ENCODE measurements at places on chromosomes 5 and 9. TPM values are rescaled to one million over a fixed set of nuclear protein-coding genes. Genes with fewer than 3 reads are reported as not detected.

Gene C9orf50
- 0.17 TPM for total RNA-seq

Gene IL5
- total RNA-seq, result not detected

Gene CPLANE1
- total RNA-seq, result 17.7 TPM

DNA sequence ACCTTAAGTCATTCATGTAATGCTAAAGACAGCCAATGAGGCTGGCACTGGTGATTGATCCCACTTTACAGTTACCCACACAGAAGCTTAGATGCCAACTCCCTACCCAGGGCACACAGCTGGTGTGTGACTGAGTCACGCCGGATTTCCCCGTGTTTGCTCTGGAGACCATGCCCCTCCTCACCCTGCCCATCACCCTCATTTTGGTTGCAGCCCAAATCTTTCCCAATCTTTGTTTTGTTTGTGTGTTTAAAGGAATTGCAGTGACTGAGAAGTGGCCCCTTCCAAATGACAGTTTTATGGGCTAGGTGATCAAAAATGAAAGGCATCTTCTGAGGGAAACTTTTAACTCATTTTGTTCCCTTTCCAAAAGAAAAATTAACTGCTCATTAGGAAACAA is 10.9 kb downstream of the FBXL7 start:
- DNase-seq, result no peak
- H3K4me3 ChIP-seq, result no peak overlapping the region
- H3K27ac ChIP-seq, result no peak overlapping the region

- no peak overlapping the region for H3K27ac ChIP-seq
- H3K4me3 ChIP-seq, result no peak overlapping the region
Observed at GRCh38 chr9:89278997-89279739, 31.8 kb upstream of the CKS2 start.

DNA sequence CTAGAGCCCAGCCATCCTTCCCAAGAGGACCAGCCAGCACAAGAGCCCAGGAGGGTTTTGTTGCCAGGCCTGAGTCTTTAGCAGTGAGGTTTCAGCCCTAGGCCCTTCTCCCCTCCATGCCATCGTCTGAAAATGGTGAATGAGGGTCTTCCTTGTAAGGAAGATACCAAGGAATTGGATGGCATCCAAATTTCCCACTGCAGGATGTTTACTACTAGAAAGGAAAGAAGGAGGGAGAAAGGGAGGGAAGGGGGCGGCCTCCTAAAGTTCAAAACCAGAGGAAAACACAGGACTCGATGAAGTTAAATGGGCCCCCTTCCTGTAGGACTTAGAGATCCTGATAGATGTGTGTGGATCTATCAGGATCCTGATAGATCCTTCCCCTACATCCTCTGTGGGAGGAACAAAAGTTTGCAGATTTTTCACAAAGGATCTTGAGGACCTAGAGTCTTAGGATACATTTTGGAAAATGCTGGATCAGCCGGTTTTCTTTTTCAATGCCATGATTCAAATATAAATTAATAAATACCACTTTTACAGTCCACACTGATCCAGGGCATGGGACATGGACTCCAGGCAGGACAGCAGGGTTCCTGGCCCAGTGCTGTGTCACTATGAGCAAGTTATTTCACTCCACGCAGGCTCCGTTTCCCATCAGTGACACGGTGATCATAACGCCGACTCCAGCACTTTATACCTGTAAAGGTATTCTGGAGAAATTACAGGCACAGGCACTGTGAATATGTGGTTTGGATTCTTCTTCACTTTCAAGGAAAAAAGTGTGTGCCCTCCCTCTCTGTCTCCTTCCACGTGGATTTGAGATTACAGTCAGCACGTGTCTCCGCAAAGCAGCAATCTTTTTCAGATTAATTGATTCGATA is 40.9 kb downstream of the C5orf15 start:
- H3K36me3 ChIP-seq, result no peaks in the 10 kb centered on the region
- H3K4me1 ChIP-seq, result no peaks in the 10 kb centered on the region
- H3K27ac ChIP-seq, result no peak overlapping the region
- H3K27me3 ChIP-seq, result peaks cover 6% of the 10 kb centered on the region
- no peak overlapping the region for H3K4me3 ChIP-seq

- no peaks in the 10 kb centered on the region for H3K36me3 ChIP-seq
- no peak overlapping the region for H3K27ac ChIP-seq
- DNase-seq, result peak; percentile 68
- H3K4me3 ChIP-seq, result no peak overlapping the region
- peaks cover 9% of the 10 kb centered on the region for H3K27me3 ChIP-seq
- peaks cover 7% of the 10 kb centered on the region for H3K4me1 ChIP-seq
Observed at GRCh38 chr5:78758169-78758839, 109.7 kb upstream of the LHFPL2 start.

DNA sequence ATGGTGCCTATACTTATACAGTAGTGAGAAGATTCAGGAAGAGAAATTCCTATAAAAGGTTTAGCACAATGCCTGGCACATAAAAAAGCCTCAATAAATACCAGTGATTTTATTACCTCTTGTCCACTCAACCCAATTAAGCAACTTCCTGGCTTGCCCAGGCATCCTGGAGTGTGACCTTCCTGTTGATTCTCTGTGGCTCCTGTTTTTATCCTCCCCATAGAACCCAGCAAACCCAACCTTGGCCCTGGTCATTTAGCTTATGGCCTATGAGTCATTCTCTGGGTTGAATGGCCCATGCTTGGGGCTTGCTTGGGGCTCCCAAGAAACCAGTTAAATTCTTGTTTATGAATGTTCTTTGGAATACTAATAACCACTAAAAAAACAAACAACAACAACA is 21.4 kb upstream of the SPARC start:
- H3K4me3 ChIP-seq, result no peak overlapping the region
- H3K36me3 ChIP-seq, result no peaks in the 10 kb centered on the region
- no peak overlapping the region for H3K27ac ChIP-seq
- no peak for DNase-seq
- no peaks in the 10 kb centered on the region for H3K27me3 ChIP-seq

DNA sequence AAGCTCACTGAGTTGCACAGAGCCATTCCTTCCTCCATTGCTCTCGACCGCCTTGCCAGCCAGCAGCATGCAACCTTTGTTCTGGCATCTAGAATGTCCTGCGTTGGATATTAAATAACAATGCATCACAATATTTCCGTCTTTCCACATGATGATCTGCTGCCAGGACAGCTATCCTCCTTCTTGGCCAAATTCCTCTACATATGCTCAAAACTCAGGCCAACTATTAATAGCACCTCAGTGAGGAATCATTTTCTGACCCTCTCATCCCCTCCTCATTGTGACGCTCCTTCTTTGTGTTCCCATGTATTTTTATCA is 128.6 kb downstream of the MYO10 start:
- H3K4me1 ChIP-seq, result peaks cover 12% of the 10 kb centered on the region
- no peak overlapping the region for H3K27ac ChIP-seq
- peak; percentile 22 for DNase-seq
- no peaks in the 10 kb centered on the region for H3K36me3 ChIP-seq

- no peak overlapping the region for H3K4me3 ChIP-seq
- no peaks in the 10 kb centered on the region for H3K36me3 ChIP-seq
- H3K4me1 ChIP-seq, result peaks cover 3% of the 10 kb centered on the region
- H3K27ac ChIP-seq, result no peak overlapping the region
- no peak for DNase-seq
- no peaks in the 10 kb centered on the region for H3K27me3 ChIP-seq
Observed at GRCh38 chr5:31215236-31215635, 21.8 kb downstream of the CDH6 start.

DNA sequence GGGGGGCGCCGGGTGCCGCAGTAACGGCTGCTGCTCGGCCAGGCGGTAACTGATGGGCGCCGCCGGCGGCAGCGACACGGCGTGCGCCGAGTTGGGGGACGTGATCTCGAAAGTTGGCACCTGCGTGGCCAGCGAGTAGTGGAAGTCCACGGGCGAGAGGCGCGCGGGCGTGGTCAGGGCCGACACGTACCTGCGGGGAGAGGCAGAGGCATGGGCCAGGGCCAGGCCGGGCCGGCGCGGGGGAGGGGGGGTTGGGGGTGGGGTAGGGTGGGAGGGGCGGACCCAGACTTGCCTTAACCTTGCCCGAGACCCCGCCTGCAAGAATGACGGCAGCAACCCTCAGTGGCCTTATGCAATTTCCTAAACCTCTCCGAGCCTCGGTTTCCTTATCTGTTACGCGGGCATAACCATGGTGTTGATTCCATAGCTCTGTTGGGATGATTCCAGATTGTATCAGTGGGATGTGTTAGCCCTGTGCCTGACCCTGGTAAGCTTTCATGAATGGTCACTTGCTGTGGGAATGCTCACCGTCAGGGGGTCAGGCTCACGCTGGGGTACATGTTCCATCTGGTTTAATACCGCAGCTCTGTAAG is 53.0 kb downstream of the PSD2 start:
- no peaks in the 10 kb centered on the region for H3K4me1 ChIP-seq
- no peak for DNase-seq
- no peak overlapping the region for H3K27ac ChIP-seq
- H3K4me3 ChIP-seq, result no peak overlapping the region
- H3K27me3 ChIP-seq, result peaks cover 9% of the 10 kb centered on the region
- no peaks in the 10 kb centered on the region for H3K36me3 ChIP-seq

DNA sequence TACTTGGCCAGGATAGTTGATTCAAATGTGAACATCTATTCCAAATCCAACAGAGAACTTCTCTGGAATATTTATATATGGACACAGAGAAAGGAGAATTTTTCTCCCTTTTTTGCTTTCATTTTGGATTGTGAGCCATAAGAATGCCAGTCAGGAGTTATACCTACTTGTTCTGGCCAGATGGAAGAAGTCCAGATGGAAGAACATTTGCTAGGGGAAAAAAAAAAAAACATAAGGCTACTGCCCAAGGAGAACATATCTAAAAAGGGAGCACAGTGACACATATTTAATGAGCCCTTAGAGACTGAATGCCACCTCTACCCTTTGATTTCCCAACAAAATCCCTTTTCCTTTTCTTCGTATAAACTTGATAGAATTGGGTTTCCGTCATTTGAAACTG is 61.7 kb upstream of the PPP2R2B start:
- no peak overlapping the region for H3K27ac ChIP-seq
- H3K4me1 ChIP-seq, result no peaks in the 10 kb centered on the region
- H3K27me3 ChIP-seq, result no peaks in the 10 kb centered on the region
- no peak for DNase-seq
- no peaks in the 10 kb centered on the region for H3K36me3 ChIP-seq

GRCh38 chr5:180173875-180174586 is 35.0 kb downstream of the RASGEF1C start:
- H3K36me3 ChIP-seq, result no peaks in the 10 kb centered on the region
- no peak overlapping the region for H3K4me3 ChIP-seq
- DNase-seq, result peak; percentile 87

DNA sequence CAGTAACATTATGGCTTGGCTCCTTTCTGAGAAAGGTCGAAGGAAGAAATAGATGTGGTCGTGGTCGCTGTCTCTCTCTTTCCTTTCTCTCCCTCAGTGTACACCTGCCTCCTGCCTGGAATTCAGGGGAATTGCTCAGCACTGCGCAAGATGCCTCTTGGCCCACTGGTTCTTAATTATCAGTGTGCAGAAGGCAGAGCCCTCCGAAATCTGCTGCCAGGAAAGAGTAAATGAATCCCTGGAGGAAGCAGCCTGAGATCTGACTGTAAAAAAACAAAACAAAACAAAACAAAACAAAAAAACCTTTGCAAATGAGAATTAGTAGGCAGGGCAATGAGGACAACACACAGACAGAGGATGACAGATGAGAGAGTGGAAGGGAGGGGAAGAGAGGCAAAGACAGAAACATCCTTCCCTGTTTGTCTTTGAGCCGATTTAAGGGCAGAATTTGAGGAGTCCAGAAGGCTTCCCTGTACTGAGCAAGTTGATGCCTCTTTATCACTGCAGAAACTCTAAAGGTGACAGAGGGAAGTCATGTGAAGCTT is 113.8 kb upstream of the PUM3 start:
- no peaks in the 10 kb centered on the region for H3K36me3 ChIP-seq
- no peak for DNase-seq
- no peak overlapping the region for H3K27ac ChIP-seq
- no peaks in the 10 kb centered on the region for H3K27me3 ChIP-seq
- H3K4me1 ChIP-seq, result no peaks in the 10 kb centered on the region

DNA sequence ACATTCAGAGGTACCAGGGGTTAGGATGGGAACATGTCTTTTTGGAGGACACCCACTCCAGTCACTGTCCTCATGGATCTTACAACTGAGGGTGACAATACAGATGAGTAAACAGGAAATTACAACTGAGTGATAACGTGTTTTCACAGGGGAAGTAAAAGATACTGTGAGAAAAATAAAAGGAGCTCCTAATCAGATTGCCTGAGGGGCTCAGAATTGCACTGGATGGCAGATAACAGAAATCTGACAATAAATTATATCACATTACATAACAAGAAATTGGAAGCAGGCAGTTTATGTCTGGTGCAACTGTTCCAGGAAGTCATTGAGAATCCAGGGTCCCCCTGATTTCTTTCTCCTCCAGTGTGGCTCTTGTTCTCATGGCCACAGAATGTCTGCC is 40.1 kb upstream of the PCSK1 start:
- no peaks in the 10 kb centered on the region for H3K4me1 ChIP-seq
- no peak overlapping the region for H3K4me3 ChIP-seq
- no peaks in the 10 kb centered on the region for H3K27me3 ChIP-seq
- no peak overlapping the region for H3K27ac ChIP-seq
- DNase-seq, result no peak
- no peaks in the 10 kb centered on the region for H3K36me3 ChIP-seq

DNA sequence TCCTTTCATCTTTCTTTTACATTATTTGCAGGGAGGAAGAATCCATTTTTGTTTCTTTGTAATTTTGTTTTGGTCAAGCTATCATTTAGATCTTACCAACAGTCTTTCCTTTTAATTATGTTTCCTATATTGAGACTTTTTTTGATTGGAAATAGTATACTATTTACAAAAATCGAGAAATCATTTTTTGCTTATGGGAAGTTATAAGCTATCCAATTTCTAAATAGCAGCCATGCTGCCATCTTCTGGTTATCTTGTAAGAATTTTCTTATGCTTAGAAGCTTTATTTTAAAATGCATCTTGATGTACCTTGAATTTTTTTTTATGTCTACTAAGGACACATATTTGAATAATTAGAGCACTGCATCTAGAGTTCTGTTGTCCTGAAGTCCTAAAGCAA is 821.2 kb downstream of the PTPRD start:
- H3K36me3 ChIP-seq, result no peaks in the 10 kb centered on the region
- no peaks in the 10 kb centered on the region for H3K4me1 ChIP-seq
- no peaks in the 10 kb centered on the region for H3K27me3 ChIP-seq
- peak; percentile 38 for DNase-seq
- H3K4me3 ChIP-seq, result no peak overlapping the region

- peaks cover 37% of the 10 kb centered on the region for H3K27me3 ChIP-seq
- H3K27ac ChIP-seq, result no peak overlapping the region
- no peaks in the 10 kb centered on the region for H3K36me3 ChIP-seq
- DNase-seq, result peak; percentile 27
Observed at GRCh38 chr9:113355040-113355596, 5.8 kb downstream of the BSPRY start.

DNA sequence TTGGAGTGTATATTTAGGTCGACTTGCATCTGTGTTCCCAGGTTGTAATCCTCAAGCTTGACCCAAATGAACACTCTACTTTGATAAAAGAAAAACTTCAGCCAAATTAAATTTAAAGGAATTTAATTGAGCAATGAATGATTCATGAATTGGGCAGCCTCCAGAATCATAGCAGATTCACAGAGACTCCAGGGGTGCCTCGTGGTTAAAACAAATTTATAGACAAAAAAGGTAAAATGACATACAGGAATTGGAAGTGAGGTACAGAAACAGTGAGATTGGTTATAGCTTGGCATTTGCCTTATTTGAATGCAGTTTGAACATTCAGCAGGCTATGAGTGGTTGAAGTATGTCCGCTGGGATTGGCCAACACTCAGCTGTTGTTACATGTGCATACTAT is 21.6 kb upstream of the SPATA31D4 start:
- H3K4me3 ChIP-seq, result no peak overlapping the region
- H3K27me3 ChIP-seq, result no peaks in the 10 kb centered on the region
- no peaks in the 10 kb centered on the region for H3K4me1 ChIP-seq
- H3K27ac ChIP-seq, result no peak overlapping the region
- H3K36me3 ChIP-seq, result no peaks in the 10 kb centered on the region

GRCh38 chr5:154178661-154179060 is 11.9 kb upstream of the GALNT10 start:
- H3K36me3 ChIP-seq, result no peaks in the 10 kb centered on the region
- H3K27ac ChIP-seq, result no peak overlapping the region

Data from fibroblast of lung (primary cell).